AG08396 (cell line): ENCODE measurements at places on chromosomes 11 and 22.

GRCh38 chr11:86069408-86070101 is 671 bp upstream of the PICALM start:
- peak; percentile 74 for DNase-seq

- no peak for DNase-seq
Observed at GRCh38 chr22:36885474-36885873, 24.7 kb downstream of the NCF4 start.

DNA sequence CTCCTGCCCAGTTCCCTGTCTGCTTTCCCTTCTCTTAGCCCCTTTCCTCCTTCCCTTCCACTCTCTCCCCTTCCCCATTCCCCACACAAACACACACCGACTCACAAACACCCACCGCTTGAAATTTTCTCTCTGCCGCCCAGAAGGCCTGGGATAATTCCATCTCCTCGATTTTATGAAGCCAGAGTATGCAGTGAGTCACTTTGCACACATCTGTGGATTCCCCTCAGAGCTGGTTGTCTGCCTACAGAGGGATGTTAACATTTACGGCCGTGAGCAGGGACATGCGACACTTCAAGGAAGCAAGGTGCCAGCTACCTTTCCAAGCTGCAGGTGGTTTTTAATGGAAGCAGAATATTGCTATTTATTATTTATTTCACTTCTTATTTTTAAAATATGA is 332.0 kb downstream of the TENM4 start:
- no peak for DNase-seq

- no peak for DNase-seq
Observed at GRCh38 chr11:72070491-72070890, 9.9 kb downstream of the NUMA1 start.

- peak; percentile 45 for DNase-seq
Observed at GRCh38 chr11:35714882-35715627, 52.5 kb downstream of the TRIM44 start.

DNA sequence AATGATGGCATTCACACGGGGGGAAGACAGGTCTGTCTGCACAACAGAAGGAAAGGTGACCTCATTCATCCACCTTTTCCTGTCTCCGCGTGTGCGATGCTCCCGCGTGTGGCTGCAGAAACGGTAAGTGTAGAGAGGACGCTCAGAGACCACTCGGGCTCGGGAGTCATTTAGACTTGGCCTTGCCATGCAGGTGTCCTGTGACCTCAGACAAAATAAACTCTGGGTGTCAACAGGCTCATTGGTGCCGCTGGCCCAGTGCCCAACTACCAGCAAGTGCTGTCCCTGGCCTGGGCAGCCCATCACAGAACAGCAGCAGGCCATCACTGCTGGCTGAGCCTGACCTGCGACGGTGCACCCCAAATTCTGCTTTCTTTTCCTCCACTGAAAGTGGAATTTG is 48.1 kb upstream of the ARFGAP3 start:
- no peak for DNase-seq

- DNase-seq, result no peak
Observed at GRCh38 chr11:105032495-105032894, 2.4 kb downstream of the CASP1 start.

DNA sequence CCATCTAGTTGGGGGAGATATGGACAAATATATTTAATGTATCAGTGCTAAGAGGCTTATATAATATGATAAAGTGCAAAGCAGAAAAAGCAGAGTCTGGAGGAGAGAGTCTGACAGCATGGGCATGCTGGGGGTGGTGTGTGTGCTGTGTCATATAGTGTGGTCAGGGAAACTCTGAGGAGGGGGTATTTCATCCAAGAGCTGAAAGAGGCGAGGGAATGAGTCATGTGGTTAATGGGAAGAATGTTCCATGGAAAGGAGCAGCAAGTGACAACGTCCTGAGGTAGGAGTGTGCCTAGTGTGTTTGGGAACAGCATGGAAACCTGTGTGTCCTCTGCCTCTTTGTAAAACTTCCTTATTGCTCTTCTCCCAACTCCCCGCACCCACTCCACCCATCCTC is 38.0 kb downstream of the EIF3F start:
- peak; percentile 33 for DNase-seq

GRCh38 chr11:10274726-10275125 is 19.3 kb downstream of the SBF2 start:
- DNase-seq, result no peak

GRCh38 chr22:49768951-49769690 is 58.6 kb downstream of the BRD1 start:
- peak; percentile 85 for DNase-seq

DNA sequence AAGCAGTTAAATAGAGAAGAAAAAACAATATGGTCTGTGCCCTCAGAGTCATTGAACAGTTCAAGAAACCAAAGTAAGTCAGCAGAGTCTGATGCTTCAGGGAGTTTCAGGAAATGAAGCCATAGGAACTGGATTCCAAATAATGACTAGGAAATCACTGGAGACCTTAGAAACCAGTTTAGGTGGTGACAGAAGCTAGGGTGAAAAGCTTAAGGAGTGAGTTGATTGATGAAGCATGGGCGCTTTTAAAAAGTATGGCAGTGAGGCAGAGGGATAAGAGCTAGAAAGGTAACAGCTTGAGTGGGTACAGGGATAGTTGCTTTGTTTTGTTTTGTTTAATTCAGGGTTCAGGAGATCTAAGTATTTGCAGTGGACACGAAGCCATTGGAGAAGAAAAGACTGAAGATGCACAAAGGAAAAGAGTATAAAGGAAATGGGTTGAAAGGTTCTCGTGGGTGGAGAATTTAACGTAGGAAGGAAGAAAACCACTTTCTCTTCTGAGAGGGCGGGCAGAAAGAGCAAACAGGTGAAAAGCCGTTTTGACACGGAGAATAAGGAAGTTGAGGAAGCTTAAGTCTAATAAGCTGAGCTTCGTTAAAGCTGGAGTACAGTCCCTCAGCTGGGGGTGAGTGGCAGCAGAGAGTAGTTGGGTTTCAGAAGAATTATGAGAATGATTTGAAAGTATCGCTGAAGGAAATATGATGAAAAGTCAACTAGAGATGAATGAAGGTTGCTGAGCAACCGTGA is 14.8 kb downstream of the SGSM3 start:
- no peak for DNase-seq

GRCh38 chr22:19644314-19645223 is 69.7 kb upstream of the SEPTIN5 start:
- no peak for DNase-seq

DNA sequence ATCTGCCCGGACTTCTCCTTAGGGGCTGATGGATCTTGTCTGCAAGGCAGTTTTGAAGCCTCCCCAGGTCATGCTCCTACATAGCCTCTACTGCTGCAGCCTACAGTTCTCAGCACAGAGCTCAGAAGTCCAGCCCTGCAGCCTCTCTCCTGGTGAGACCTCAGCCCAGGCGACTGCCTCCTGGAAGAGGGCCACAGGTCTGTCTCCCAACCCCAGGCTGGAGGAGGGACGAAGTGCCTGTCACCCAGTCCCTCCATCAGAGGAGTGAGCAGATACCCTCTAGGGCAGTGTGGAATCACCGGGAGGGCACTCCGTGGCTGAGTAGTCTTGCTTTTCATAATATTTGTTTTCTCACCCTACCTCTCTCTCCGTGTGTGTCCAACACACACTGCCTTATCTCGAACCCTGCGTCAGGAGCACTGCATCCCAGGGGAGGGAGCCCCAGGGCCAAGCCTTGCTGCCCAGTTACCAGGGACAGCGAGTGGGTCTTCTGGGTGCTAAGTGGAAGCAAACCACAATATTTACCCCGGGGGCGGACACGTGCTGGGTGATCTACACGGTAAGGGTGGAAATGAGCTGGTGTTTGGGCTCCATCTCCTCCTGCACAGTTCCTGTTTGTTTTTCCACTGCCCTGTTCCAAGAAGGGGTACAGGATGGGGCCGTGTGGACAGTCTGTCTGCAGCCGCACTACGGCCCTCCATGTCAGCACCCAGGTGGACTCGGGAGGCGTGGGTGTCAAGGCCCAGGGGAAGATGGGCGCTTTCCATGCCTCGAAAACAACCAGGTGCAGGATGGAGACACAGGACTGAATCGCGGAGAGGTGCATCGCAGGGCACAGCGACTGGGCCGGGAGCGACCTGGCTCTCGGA is 133.7 kb upstream of the HSD17B12 start:
- DNase-seq, result no peak

- no peak for DNase-seq
Observed at GRCh38 chr22:17629641-17630040, 1.1 kb upstream of the ATP6V1E1 start.

DNA sequence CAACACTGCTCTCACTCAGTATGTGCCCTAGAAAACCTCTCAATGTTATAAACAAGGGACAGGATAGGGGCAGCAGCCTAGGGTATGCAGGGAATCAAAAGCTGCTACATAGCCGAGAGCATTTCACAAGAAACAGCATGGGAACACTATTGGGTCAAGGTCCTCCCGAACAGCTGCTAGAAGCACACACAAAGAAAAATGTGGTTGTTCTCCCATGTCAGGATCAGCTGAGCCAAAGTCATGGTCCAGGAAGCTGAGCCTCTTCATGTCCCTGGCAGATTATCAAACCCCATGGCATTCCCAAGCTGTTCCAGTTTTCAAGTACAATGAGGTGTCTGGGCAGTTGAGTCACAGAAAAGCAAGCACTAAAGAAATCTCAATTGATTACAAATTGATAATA is 21.0 kb upstream of the GDPD4 start:
- peak; percentile 65 for DNase-seq

GRCh38 chr11:44361813-44362212 is 51.9 kb upstream of the ALX4 start:
- no peak for DNase-seq

- no peak for DNase-seq
Observed at GRCh38 chr11:7531011-7531410, 17.2 kb downstream of the PPFIBP2 start.

DNA sequence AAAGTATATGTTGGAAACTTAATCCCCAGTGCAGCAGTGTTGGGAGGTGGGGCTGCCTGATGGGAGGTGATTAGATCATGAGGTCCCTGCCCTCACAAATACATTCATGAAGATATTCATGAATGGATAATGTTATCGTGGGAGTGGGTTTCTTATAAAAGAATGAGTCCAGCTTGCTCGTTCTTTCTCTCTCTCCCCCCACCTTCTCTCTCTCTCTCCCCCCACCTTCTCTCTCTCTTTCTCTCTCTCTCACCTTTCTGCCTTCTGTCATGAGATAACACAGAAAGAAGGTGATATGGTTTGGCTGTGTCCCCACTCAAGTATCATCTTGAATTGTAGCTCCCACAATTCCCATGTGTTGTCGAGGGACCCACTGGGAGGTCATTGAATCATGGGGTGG is 66.7 kb upstream of the NUP50 start:
- no peak for DNase-seq

GRCh38 chr11:2449548-2450320 is 4.9 kb downstream of the KCNQ1 start:
- DNase-seq, result no peak

GRCh38 chr11:19237381-19237780 is 3.4 kb downstream of the E2F8 start:
- DNase-seq, result no peak

- DNase-seq, result no peak
Observed at GRCh38 chr22:36953239-36954080, 40.0 kb downstream of the CSF2RB start.

DNA sequence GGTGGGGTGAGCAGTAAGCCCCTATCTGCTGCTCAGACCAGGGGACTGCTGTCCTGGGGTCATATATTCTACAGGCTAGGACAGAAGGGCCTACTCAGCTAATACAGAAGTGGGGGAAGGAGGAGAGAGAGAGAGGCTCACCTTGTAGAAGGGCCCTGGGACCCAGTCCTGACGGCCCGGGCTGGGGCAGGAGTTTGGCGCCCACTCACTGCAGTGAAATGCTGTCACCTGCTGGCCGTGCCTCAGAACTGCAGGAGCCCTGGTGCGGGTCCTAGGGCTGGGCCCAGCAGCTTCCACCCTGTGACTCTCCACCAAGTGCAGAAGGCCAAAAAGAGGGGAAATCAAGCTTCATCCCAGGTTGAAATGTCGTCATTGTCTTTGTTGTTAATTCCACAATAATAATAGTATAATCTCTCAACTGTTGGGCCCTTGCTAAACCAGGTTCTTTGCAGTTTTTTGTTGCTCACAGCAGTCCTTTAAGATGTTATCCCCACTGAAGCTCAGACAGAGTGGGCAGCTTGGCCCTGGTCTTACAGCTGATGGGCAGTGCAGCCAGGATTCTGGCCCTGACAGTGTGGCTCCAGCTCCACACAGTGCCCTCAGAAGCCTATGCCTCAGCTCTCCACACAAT is 29.6 kb downstream of the TRIM29 start:
- peak; percentile 91 for DNase-seq

DNA sequence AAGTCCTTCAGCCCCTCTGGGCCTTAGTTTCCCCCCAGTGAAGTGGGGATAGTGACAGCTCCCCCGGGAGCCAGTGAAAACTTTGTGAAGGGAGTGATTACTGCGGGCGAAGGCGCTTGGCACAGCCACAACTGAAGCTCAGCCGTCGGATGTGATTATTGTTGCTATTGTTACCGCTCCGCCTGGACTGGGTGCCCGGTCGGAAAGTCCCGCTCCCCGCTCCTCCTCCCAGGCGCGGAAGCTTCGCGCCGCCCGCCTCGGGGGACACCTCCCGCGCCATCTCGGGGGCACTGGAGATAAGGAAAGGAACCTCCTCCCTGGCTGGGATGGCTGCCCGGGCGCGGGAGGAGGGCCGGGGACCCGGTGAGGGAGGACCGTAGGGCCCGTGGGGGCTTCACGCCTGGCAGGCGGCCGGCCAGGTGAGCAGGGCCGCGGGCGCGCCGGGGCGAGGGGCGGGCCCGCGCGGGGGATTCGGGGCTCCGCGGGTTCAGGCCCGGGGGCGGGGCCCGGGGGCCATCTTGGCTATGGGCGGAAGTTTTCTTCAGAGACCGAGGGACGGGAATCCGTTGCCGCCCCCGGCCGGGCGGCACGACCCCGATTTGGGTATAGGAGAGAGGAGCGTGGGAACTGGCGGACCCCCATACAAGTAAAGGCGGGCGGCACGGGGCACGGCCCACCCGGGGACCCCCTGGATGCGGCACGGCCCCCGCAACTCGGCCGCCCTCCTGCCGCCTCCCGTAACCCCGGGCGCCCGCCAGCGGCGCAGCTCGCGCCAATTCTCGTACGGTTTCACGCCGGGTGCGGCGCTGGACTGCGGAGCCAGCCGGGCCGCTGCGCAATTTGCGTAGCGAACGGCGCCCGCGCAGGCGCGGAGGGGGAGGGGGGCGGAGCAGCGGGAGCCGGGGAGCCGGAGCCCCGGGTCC is at the start of gene GPR137:
Gene GPR137, plus strand, starts transcription at position 887 of the 923 bp plus-strand sequence. CDS start 677 bp downstream, outside the sequence.
- peak; percentile 96 for DNase-seq

GRCh38 chr11:23869671-23870070 is 627.2 kb upstream of the LUZP2 start:
- DNase-seq, result no peak

DNA sequence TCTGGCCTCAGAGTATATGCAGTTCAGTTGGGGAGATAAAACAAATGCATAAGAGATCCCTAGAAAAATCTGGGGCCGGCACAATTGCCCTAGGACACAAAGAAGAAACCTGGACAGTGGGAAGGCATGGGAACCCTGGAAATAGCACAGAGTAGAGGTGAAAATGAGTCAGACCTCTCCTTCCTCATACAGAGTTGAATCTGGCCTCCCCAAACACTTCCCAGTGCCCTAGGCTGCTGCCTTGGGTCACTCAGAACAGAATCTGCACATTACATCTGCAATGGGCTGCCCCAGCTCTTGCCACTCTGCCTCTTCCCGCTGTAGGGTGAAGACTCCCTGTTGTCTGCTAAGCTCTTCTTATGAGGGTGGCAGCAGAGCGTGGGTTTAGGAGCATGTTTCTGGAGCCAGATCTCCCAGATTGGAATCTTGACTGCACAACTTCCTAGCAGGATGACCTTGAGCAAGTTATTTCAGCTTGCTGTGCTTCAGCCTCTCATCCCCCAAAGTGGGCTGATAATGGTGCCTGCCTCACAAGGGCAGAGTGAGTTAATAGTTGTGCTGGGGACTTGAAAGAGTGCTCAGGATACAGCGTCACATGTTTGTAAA is 47.1 kb upstream of the NECTIN1 start:
- DNase-seq, result no peak
